ENCODE measurements at places on chromosomes 11 and 22.
A peak's percentile ranks its signal among the peaks of the same experiment; 100 is the strongest.

- DNase-seq: no peak
Observed at GRCh38 chr11:115506954-115507675, 2.9 kb upstream of the CADM1 start.

GRCh38 chr11:86798988-86799387 lies 1.4 kb upstream of the PRSS23 start:
- no peak for DNase-seq

GRCh38 chr11:134683860-134684259 lies 271.8 kb upstream of the B3GAT1 start:
- DNase-seq: no peak

DNA sequence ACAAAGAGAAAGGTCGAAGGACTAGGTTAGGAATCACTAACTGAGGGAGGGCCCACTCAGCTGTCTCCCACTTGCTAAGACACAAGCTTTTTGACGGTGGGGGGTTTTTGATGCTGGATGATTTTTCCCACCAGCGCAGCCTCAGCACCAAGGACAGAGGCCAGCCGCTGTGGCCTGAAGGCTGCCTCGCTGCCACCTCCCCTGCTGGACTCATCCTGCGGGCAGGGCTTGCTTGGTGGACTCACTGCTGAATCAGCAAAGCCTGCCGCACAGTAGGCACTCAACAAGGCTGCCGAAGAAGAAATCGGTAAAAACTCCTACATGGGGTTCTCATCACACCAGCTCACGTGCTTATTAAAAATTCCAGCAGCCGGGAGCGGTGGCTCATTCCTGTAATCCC lies 2.6 kb downstream of the ALG12 start:
- no peak for DNase-seq

GRCh38 chr11:112166562-112166961 lies 610 bp upstream of the TEX12 start:
- no peak for DNase-seq

DNA sequence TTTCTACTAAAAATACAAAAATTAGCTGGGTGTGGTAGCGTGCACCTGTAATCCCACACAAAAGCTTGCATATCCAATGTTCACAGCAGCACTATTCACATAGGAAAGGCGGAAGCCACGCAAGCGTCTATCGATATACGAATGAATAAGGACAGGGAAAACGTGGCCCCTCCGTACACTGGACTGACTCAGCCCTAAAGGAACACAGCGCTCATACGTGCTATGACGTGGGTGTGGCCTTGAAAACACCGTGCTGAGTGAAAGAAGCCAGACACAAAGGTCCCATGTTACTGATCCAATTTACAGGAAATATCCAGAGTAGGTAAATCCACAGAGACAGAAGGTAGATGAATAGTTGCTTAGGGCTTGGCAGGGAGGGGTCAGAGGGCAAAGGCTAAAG lies 7.0 kb downstream of the LMF2 start:
- DNase-seq: no peak

- peak; percentile 94 for DNase-seq
Observed at GRCh38 chr22:38353142-38353629, 36.0 kb upstream of the CSNK1E start.
